ENCODE measurements at places on chromosomes 12 and 14. TPM values are rescaled to one million over a fixed set of nuclear protein-coding genes. Genes with fewer than 3 reads are reported as not detected.

The TMEM19 gene
- total RNA-seq: 18.4 TPM

The DPPA3 gene
- total RNA-seq: 2.0 TPM

The ITGA7 gene
- 114 TPM for total RNA-seq

GRCh38 chr12:120580787-120581723, at the start of gene POP5:
POP5 (minus strand) TSS chr12:120581402; CDS start chr12:120581362, 40 bp downstream.
- H3K4me1 ChIP-seq: no peaks in the 10 kb centered on the region
- H3K27me3 ChIP-seq: no peaks in the 10 kb centered on the region
- peak within 1 kb of the TSS; percentile 99 for H3K4me3 ChIP-seq
- DNase-seq: peak; percentile 99
- H3K36me3 ChIP-seq: peaks cover 34% of the 10 kb centered on the region

The KRT85 gene
- not detected for total RNA-seq

The ERP27 gene
- total RNA-seq: not detected

The GDF3 gene
- 9.1 TPM for total RNA-seq

DNA sequence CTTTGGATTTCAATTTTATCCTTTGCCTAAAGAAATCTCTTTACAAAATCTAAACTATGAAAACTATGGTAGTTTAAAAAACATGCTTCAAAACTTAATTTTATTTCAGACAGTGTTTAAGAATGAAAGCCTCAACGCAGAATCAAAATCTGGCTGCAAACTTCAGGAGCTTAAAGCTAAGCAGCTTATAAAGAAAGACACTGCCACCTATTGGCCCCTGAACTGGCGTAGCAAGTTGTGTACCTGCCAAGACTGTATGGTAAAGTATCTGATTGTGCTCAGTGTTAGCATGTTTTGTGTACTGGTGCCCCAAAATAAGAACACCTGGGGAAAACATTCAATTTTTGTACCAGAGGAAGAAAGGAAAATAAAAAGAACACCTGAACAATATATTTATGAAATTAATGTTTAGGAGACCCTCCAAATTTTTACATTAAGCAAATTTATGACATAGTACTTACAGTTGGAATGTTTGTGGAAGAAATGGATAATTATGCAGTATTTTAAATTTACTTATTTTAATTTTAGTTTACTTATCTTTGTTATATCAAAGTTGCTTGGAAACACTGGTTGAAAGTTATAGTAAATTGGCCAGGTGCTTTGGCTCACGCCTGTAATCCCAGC, 12.2 kb downstream of the UBR7 start:
- no peak for DNase-seq
- no peak overlapping the region for H3K4me3 ChIP-seq
- no peaks in the 10 kb centered on the region for H3K27me3 ChIP-seq
- H3K4me1 ChIP-seq: no peaks in the 10 kb centered on the region
- H3K36me3 ChIP-seq: peaks cover 67% of the 10 kb centered on the region

- H3K4me3 ChIP-seq: no peak overlapping the region
- no peak for DNase-seq
- peaks cover 29% of the 10 kb centered on the region for H3K36me3 ChIP-seq
- no peaks in the 10 kb centered on the region for H3K27me3 ChIP-seq
- H3K4me1 ChIP-seq: no peaks in the 10 kb centered on the region
- H3K27ac ChIP-seq: no peak overlapping the region
Observed at GRCh38 chr12:94297096-94297699, 148.8 kb downstream of the PLXNC1 start.

- no peak for DNase-seq
- H3K4me3 ChIP-seq: no peak overlapping the region
- no peak overlapping the region for H3K27ac ChIP-seq
- no peaks in the 10 kb centered on the region for H3K4me1 ChIP-seq
- H3K27me3 ChIP-seq: peaks cover 7% of the 10 kb centered on the region
- peaks cover 21% of the 10 kb centered on the region for H3K36me3 ChIP-seq
Observed at GRCh38 chr12:52053536-52054209, 2.4 kb downstream of the NR4A1 start.

- no peaks in the 10 kb centered on the region for H3K36me3 ChIP-seq
- no peaks in the 10 kb centered on the region for H3K27me3 ChIP-seq
- no peak overlapping the region for H3K4me3 ChIP-seq
- no peak overlapping the region for H3K27ac ChIP-seq
- DNase-seq: no peak
Observed at GRCh38 chr12:108757856-108758255, 26.5 kb upstream of the CORO1C start.

The ASIC1 gene
- total RNA-seq: 3.9 TPM

The RTN1 gene
- 0.92 TPM for total RNA-seq

The CCNB1IP1 gene
- 165 TPM for total RNA-seq

The CCDC60 gene
- not detected for total RNA-seq

DNA sequence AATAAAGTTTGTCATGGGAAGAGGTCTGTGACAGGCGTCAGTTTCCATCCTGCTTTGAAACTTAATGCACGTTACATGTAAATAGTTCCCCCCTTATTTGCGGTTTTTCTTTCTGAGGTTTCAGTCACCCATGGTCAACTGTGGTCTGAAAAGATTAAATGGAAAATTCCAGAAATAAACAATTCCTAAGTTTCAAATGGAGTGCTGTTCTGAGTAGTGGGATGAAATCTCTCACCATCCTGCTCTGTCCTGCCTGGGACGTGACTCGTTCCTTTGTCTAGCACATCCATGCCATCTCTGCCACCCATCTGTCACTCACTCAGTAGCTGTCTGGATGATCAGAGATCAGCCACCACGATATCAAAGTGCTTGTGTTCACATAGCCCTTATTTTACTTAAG, 51.3 kb upstream of the DICER1 start:
- peaks cover 9% of the 10 kb centered on the region for H3K36me3 ChIP-seq
- no peak overlapping the region for H3K27ac ChIP-seq
- no peak for DNase-seq
- no peaks in the 10 kb centered on the region for H3K27me3 ChIP-seq
- H3K4me3 ChIP-seq: no peak overlapping the region
- no peaks in the 10 kb centered on the region for H3K4me1 ChIP-seq

- no peaks in the 10 kb centered on the region for H3K4me1 ChIP-seq
- H3K36me3 ChIP-seq: no peaks in the 10 kb centered on the region
- DNase-seq: no peak
- no peak overlapping the region for H3K4me3 ChIP-seq
- no peaks in the 10 kb centered on the region for H3K27me3 ChIP-seq
Observed at GRCh38 chr14:48504921-48505320, 829.5 kb upstream of the MDGA2 start.

GRCh38 chr14:33916663-33917565, 34.0 kb downstream of the EGLN3 start:
- H3K36me3 ChIP-seq: no peaks in the 10 kb centered on the region
- no peaks in the 10 kb centered on the region for H3K27me3 ChIP-seq
- H3K4me3 ChIP-seq: no peak overlapping the region
- no peak overlapping the region for H3K27ac ChIP-seq

The SLC6A15 gene
- 12.9 TPM for total RNA-seq

- peaks cover 4% of the 10 kb centered on the region for H3K4me1 ChIP-seq
- no peaks in the 10 kb centered on the region for H3K36me3 ChIP-seq
- DNase-seq: no peak
Observed at GRCh38 chr14:100106250-100107112, 41.3 kb downstream of the EVL start.
